ENCODE measurements at places on chromosomes 1 and 21.

GRCh38 chr1:12544992-12545391 lies 73.0 kb downstream of the DHRS3 start:
- DNase-seq, result no peak

DNA sequence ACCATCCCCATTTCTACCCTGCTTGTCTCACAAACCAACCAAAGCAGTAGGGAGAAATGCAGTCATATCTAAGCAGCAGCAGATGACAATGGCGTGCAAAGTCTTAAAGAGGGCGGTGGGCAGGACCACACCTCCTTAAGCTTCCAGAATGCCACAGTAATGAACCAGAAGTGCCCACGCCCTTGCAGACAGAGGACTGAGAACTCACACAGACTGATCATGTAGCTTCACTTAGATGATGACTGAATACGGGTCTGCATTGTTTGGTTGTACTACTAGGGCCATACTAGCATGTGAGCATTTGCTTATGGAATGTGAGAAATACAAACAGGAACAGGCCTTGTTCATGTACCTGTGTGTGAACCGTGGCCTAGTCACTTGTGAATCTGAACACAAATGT lies 246.0 kb downstream of the RPS6KC1 start:
- no peak for DNase-seq

DNA sequence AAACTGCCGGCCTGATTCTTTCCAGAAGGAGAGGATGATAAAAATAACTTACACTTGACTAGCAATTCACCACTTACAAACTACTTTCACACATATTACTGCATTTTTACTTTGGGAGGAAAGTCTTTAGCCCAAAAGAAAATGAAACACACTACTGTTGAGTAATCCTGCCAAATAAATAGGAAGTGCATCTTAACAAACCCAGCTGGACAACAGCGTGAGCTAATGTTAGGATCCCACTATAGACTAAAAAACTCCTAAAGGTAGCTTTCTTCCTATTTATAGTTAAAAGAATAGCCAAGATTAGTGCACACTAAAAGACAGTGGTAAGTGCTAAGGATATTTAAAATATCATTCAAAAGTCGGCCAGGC lies 83.8 kb downstream of the HSF2BP start:
- no peak for DNase-seq

DNA sequence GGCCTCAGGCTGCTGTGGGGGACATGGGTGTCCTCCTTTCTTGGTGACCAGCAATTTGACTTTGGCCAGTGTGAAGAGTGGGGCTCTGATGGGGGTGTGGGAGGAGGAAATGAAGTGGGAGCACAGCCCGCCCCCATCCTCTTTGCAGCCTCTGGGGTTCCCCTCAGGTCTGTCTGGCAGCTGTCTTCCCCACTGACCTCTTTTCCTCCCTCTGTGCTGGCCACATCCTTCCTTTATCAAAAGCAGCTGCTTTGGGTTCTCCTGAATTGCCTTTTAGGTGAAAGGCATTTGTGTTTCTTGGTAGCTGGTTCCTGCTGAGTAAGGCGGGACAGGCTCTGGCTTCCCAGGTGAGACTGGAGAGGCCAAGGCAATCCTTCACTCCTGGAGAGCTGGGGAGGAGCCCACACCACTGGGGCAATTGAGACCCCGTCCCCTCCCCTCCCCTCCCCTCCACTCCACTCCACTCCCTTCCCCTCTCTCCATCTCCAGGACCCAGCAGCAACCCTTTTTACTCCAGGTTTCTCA lies 24.9 kb downstream of the PCAT6 start:
- no peak for DNase-seq

DNA sequence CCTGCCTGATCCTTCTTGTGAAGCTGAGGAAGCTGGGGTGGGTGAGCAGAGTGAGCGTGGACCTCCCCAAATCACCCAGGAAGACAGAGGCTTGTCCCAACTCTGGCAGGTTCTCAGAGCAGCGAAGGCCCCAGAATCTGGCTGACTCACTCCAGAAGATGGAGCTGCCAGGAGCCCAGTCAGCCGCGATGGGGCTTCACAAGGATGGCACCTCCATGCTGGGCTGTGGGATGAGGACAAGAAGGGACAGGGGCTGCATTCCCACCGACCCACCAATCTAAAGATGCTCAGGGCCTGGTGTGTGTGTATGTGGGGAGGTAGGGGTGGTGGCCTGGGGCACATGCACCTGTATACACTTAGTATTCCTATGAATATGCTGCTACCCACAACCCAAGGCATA lies 52.9 kb downstream of the ATP1A1 start:
- no peak for DNase-seq

DNA sequence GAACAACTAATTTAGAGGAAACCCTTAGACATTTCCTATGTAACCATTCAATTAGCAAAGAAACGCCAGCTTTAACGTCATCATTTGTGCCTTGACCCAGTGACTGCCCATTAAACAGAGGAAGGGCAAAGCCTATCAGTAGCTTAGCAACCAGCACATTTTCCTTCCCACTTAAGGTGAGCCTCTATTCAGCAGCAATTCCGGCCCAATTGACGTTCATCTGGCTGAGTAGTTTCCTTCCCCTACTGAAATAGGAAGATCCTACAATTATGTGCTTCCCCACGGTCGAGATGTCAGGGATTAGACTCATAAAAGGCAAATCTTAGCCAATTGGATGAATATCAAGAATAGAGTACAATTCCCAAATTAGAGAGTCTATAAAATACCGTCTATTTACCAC lies 482.1 kb upstream of the ADAMTS5 start:
- DNase-seq, result no peak

GRCh38 chr1:34885405-34886247 lies 26.1 kb upstream of the SMIM12 start:
- DNase-seq, result no peak

- no peak for DNase-seq
Observed at GRCh38 chr21:32137931-32138330, 140.9 kb downstream of the MIS18A start.

DNA sequence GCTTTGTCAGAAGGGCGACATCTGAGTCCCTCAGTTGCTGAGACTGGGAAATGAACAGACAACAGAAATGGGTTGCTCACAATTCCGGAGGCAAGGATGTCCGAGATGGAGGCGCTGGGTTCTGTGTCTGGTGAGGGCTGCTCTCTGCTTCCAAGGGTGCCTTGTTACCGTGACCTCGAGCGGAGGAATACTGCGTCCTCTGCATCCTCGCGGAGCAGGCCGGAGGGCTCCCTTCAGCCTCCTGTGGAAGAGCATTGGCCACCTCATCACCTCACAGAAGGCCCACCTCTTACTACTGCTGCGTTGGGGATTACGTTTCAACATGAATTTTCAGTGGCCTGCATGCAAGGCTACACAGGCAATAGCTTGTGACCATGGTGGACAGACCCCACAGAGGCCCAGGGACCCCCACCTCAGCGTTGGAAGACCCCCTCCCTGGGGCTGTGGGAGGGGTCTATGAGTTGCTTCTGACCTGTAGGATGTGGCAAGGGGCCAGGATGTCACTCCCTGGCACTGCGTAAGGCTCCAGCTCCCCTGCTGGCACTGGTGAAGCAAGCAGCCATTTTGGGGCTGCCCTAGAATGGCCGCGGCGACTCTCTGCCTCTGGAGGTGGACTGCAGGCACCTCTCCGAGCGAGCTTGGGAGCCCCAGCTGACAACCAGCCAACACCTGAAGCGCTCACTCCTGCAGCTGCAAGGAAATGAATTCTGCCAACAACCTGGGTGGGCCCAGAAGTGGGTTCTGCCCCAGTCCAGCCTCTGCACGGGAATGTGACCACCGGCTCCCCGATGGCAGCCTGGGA lies 36.3 kb upstream of the COL6A1 start:
- no peak for DNase-seq

DNA sequence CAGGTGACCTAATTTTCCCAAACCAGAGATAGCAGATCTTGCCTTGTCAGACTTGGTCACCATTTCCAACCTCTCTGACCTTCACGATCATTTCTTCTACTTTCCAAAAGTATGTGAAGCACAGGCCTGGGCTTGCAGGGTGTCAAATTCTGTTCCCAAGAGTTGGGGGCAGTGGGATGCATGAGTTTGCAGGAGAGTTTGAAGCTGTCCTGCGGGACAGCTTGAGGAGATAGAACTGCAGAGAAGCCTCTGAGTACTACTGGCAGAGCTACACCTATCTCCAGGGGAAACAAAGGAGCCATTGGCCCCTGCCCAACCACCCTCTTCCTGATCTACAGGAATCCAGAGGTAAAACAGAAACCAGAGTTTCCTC lies 11.3 kb downstream of the TXNIP start:
- no peak for DNase-seq

- no peak for DNase-seq
Observed at GRCh38 chr1:80155371-80155770, 1148.8 kb upstream of the ADGRL4 start.

DNA sequence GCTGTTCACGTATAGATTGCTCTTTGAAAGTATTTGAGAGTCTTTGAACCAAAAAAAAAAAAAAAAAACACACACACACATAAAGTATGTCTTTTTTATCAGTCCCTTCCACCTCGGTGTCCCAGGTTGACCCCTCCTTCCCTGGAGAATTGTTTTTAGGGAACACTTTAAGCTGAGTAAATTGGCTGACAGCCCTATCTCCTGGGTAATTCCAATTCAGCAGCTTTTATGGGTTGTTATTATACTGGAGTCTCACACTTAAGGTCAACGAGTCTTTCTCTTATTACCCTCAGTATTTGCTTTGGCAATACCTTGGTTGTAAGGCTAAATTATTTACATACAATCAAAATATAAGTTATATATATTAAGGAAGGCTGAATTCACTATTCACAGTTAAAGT lies 69.4 kb downstream of the SLC30A10 start:
- no peak for DNase-seq

DNA sequence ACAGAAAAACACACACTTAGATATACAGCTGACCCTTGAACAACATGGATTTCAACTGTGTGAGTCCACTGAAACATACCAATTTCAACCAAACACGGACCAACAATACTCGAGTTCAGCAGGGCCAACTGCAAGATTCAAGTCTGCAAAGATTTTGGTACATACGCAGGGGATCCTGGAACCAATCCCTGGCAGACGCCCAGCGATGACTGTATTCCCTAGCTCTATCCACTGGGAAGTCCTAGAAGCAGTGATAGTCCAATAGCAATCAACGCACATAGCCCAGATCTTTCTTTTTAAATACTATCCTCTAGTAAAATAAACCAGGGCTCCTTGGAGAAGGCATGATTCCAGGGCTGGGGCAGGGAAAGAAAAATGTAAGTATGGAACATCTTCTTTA lies 9.0 kb downstream of the DDX59 start:
- DNase-seq, result no peak

GRCh38 chr1:198778049-198778448 lies 139.2 kb downstream of the PTPRC start:
- no peak for DNase-seq

DNA sequence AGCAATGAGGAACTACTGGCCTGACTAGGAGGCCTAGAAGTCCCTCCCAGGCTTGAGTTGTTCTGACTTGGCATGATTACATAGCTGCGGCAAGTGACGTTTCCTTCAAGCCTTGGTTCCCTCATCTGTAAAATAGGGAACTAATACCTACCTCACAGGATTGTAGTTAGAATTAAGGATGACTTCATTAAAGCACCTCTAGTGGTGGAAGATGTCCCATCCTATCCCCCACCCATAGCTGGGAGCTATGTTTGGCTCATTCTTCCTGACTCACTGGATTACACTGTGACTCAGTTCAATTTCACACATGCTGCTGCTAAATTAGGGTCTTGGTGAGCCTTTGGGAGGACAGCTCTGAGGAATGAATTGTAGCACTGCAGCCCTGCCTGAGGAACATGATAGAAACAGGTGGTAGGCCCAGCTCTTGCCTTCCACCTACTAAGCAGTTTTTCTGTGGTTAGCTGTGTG lies 6.0 kb upstream of the SHISA4 start:
- DNase-seq, result peak; percentile 7

DNA sequence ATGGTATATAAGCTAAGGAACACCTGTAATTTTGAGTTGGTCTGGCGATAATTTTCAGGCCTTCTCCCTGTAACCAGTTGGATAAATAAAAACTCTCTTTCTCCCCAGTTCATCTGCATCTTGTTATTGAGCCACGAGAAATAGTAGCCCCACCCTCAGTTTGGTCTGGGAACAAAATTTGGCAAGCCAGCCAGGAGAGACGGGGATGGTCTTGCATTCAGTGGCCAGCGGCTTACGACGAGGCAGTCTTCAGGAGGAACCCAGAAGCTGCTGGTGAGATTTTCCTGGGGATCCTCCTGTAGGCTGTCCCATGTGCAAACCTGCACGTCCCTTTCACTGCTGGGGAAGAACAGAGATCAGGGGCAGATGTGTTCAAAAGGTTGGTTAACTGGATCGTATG lies 174.6 kb downstream of the PLA2G4A start:
- DNase-seq, result no peak

- no peak for DNase-seq
Observed at GRCh38 chr1:108089477-108089876, 110.7 kb downstream of the SLC25A24 start.

GRCh38 chr1:38221006-38221649 lies 174.5 kb upstream of the POU3F1 start:
- DNase-seq, result no peak

- DNase-seq, result no peak
Observed at GRCh38 chr1:8423692-8424538, 106.0 kb downstream of the SLC45A1 start.

DNA sequence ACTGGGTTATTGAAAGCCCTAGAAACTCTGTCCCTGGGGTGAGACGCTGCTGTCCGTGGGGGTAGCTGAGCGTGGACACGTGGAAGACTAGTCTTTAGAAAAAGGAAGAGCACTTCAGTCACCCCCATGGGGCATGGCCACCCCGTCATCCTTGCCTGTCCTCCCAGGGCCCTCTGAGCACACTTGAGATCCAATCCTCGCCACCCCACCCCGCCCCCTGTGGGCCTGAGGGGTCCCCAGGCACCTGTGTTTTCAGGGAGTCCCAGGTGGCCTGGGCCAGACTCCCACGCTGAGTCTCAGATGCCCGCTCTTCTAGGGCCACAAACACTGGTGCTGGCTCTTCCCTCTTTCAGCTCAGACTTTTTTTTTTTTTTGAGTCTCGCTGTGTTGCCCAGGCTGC lies 2.5 kb downstream of the PRKCZ start:
- DNase-seq, result no peak

DNA sequence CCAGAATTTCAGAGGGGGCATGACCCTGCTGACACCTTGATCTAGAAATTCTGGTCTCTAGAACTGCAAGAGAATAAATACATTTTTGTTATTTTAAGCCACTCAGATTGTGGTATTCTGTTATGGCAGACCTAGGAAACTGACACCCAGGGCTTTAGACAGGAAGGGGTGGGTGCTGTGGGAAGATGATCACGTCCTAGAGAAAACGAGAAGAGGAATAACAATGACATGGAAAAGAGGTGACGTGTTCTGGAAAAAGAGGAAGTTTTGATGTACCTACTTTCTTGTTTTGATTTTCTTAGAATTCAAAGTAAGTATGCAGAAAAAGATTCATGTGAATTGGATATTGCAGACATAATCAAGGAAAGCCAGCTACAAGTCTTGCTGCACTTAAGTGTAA lies 232.9 kb upstream of the RUNX1 start:
- DNase-seq, result no peak

All from GM12878 (cell line).